ENCODE measurements at places on chromosomes 12 and 14.

- no peak for DNase-seq
Observed at GRCh38 chr12:25155022-25155576, 39.9 kb downstream of the DNAI7 start.

DNA sequence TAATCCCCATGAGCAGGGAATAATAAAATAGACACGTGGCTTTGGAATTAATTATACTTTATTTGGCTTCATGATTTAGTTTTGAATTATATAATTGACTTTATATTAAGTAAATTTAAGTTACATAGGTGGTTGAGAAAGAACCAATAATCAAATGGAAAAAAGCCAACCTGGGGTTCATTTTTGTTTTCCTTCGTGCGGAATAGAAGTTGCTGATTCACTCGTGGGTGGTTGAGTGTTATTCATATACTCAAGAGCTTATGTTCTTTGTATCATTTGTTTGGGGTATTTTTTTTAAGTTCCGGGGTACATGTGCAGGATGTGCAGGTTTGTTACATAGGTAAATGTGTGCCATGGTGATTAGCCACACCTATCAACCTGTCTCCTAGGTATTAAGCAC lies 58.0 kb downstream of the ZNF664 start:
- DNase-seq: no peak

DNA sequence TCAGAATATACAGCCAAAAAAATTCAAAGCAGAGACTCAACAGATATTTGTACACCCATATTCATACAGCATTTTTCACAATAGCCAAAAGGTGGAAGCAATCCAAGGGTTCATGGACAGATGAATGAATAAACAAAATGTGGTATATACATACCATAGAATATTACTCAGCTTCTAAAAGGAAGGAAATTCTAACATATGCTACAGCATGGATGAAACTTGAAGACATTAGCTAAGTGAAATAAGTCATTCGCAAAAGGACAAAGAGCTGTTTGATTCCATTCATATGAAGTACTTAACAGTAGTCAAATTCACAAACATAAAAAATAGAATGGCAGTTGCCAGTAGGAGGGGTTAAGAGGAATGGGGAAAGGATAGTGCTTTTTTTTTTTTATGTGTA lies 91.8 kb upstream of the ARID2 start:
- DNase-seq: no peak

DNA sequence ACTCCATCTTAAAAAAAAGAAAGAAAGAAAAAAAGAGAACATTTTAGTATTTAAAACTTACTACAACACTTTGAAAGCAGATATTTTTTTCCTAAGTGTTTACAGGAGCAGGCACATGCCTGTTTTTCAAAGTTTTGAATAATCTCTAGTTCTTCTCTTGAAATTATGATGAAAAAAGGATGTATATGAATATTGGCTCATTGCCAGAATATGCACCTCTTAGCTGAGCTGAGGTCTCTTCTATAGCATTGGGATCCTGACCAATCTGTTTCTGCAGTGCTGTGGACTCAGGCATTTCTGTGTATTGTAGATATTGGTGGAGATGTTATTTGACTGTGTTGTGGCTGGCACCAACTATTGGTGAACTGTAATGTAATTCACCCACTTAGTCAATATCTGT lies 15.0 kb downstream of the TECPR2 start:
- no peak for DNase-seq

Data from thoracic aorta (tissue), 2 donors.